ENCODE measurements at places on chromosomes 4 and X.

DNA sequence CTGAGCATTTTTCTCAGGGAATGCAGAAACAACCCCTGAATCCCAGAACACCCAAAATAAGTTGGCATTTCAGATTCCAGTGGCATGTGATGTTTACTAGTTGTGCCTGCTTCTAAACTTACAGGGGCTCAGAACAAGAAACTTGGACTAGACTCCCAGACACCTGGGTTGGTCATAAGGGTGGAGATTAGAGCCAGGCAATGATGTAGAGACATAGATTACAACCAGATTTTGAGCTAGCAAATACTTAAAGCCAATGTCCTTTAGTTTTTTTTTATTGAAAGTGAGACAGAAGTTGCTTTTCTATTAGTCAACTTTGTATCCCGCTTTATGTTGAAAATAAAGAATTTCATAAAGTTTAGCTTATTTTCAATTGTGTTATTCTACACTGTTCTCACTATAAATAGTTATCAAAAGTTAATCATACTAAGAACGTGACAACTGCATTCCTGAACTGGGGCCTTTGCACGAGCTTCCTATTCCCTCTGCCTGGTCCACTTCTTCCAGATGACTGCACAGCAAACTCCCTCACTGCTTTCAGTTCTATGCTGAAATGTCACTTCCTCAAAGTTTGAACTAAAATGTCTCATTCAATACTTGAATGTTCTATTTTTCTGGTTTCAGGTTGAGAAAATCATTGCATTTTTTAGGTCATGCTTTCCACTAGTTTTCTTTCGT is 224.7 kb upstream of the PPP1R2C start:
- no peak for DNase-seq

GRCh38 chr4:1019729-1020470 is 8.5 kb downstream of the FGFRL1 start:
- no peak for DNase-seq

DNA sequence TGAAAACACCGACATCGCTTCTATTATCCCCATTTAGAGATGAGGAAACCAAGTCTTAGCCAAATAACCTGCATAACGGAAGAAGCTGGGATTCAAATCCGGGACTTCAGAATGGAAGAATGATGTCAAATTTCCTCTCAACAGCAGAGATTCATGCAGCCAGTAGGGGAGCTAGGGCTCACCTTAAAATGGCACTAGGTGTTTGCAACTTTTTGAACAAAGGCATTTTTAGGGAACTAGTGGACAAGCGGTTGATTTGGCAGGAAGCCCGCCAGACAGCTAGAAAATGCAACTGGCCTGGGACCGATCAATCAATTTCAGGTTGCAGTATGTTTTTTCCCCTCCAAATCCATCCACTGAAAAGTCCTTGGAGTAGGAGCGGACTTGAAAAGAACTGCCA is 224.2 kb downstream of the PTTG2 start:
- no peak for DNase-seq

DNA sequence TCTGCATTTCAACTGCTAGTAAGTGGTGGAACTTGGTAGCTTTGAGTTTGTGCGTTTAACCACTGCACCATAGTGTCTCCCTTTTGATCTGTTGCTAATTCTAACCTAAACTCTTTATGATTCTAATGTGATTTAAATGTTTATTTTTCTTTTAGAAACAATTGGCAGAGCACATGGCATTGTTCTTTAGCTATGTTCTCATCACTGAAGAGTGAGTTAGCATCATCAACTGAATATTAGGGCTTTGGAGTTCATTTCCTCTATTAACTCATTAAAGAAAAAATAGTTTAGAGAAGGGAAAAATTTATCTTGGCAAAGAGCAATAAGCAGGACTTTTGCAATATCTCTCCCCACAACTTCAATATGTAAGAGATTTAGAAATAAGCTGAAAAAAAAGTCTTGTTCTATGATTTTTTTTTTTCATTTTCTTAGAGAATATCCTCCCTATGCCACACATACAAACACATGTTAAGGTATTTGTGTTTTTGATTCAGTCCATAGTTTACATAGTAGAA is 25.7 kb downstream of the CPEB2 start:
- DNase-seq, result no peak

GRCh38 chr4:148452970-148453369 is 10.8 kb upstream of the NR3C2 start:
- no peak for DNase-seq

GRCh38 chr4:8215001-8215427 is 15.9 kb downstream of the SH3TC1 start:
- DNase-seq, result peak; percentile 47

DNA sequence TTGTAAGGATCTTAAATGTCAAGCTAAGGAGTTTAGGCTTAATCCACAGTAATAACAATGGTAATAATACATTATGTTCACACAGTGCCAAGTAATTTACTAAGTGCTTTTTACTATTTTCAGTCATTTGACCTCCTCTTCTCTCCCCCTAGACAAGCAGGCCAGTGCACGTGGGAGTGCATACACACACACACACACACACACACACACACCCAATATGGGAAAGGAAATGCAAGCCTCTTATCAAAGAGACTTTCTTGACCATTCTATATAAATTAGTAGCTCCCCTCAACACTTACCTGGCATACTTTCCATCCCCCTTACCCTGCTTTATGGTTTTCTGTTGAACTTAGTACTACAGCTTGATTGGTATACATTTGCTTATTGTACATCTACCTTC is 3.8 kb upstream of the GPRIN3 start:
- no peak for DNase-seq

- no peak for DNase-seq
Observed at GRCh38 chr4:6369924-6370645, 100.4 kb downstream of the WFS1 start.

All from myocyte (in vitro differentiated cells).